ENCODE measurements at places on chromosomes 13 and 19. TPM values are rescaled to one million over a fixed set of nuclear protein-coding genes. Genes with fewer than 3 reads are reported as not detected.

PDE4C gene
- not detected for total RNA-seq

RBM42 gene
- 39.6 TPM for total RNA-seq

INSL3 gene
- total RNA-seq = not detected

RAB4B gene
- 20.0 TPM for total RNA-seq

UPK1A gene
- total RNA-seq = not detected

PEAK3 gene
- 1.3 TPM for total RNA-seq

DLEU7 gene
- not detected for total RNA-seq

ZNF284 gene
- 3.0 TPM for total RNA-seq

ZNF547 gene
- 2.5 TPM for total RNA-seq

CYP4F2 gene
- total RNA-seq = not detected

TFDP1 gene
- 32.6 TPM for total RNA-seq

ZNF556 gene
- total RNA-seq = 0.31 TPM

METTL21C gene
- not detected for total RNA-seq

CYP4F8 gene
- not detected for total RNA-seq

DACT3 gene
- 0.79 TPM for total RNA-seq

TNFSF9 gene
- total RNA-seq = 4.2 TPM

SH2D3A gene
- total RNA-seq = 1.3 TPM

NLRP4 gene
- total RNA-seq = not detected

TMEM221 gene
- 0.46 TPM for total RNA-seq

ZNF135 gene
- 4.6 TPM for total RNA-seq

ACP5 gene
- total RNA-seq = 133 TPM

GNG8 gene
- not detected for total RNA-seq

CC2D1A gene
- total RNA-seq = 24.9 TPM

IPO5 gene
- 170 TPM for total RNA-seq

RB1 gene
- 42.6 TPM for total RNA-seq

PABPC3 gene
- total RNA-seq = 0.09 TPM

PMIS2 gene
- total RNA-seq = not detected

IL11 gene
- total RNA-seq = not detected

MEF2B gene
- total RNA-seq = not detected

LSM4 gene
- total RNA-seq = 140 TPM

GGN gene
- total RNA-seq = not detected

YIF1B gene
- total RNA-seq = 28.4 TPM

CYP2F1 gene
- total RNA-seq = not detected

ZNF616 gene
- 5.1 TPM for total RNA-seq

ZNF506 gene
- 23.9 TPM for total RNA-seq

VSTM2B gene
- total RNA-seq = not detected

KLK2 gene
- total RNA-seq = not detected

PRODH2 gene
- not detected for total RNA-seq

SBK2 gene
- 0.56 TPM for total RNA-seq

HCST gene
- total RNA-seq = 17.1 TPM

APOC1 gene
- total RNA-seq = 18.6 TPM

ZNF787 gene
- total RNA-seq = 18.6 TPM

KLF2 gene
- total RNA-seq = 61.9 TPM

SUGP1 gene
- total RNA-seq = 24.2 TPM

SLC25A41 gene
- total RNA-seq = not detected

ZNF99 gene
- not detected for total RNA-seq

PRDX2 gene
- total RNA-seq = 181 TPM

IL4I1 gene
- not detected for total RNA-seq

ZNF554 gene
- total RNA-seq = 0.84 TPM

TINCR gene
- not detected for total RNA-seq

CDK8 gene
- total RNA-seq = 13.6 TPM

Data from omental fat pad (tissue), 4 donors.